ENCODE measurements at places on chromosomes 11 and 22.

DNA sequence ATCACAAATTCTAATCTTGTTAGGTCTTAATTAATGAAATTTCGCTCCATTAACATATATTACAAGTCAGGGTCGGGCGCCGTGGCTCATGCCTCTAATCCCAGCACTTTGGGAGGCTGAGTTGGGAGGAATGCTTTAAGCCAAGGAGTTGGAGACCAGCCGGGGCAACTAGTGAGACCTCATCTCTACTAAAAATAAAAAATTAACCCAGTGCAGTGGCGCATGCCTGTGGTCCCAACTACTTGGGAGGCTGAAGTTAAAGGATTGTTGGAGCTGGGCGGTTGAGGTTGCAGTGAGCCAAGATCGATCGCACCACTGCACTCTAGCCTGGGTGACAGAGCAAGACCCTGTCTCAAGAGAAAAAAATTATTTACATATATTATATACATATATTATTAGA lies 1.9 kb downstream of the TMA7B start:
- no peak for DNase-seq

DNA sequence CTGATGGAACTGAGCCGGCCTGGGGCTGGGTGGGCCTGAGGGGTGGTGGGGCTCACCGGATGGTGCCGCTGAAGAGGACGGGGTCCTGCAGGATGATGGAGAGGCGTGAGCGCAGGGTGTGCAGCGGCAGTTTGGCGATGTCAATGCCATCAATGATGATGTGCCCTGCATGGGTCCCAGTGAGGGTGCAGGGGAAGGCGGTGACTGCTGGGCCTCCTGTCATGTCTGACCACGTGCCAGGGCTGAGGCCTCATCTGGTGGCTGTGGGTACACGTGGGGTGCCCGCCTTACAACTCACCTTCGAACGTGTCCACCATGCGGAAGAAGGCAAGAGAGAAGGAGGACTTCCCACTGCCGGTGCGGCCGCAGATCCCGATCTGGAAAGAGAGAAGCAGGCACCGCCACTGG lies 7.1 kb upstream of the KCNJ11 start:
- no peak for DNase-seq

DNA sequence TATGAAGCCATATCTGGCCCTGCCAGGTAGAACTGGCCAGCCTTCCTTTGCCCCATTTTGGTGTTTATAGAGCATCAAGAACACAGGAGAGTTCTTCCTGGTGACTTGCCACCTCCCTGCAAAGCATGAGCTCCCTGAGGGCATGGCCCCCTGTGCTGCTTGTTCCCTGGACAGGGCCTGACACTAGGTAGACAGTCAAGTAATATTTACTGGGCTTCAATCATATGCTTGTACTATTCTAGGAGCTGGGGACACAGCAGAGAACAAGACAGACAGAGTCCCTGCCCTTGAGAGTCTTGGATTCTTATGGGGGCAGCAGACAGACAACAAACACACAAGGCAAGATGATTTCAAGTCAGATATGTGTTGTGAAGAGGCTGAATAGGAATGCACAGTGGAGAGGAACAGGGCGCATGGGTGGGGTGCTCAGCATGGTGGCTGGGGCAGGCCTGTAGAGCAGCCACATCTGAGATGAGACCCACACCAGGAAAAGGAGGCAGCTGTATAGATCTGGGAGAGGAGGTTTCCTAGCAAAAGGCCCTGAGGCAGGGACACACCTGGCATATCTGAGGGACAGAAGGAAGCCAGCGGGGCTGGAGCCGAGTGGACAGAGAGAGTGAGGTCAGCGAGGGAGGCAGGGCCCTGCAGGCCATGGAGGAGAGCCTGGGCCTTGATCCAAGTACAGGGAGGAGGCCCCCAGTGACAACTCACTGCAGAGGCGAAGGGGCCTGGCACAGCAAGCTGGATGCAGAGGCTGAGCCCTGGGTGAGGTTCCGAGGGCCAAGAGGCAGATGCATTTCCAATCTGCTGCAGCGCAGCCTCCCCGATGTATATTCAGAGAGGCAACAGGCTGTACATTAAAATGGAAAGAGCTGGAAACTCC lies 10.2 kb upstream of the CBX6 start:
- DNase-seq, result no peak

- no peak for DNase-seq
Observed at GRCh38 chr11:16512899-16513241, 156.5 kb upstream of the SOX6 start.

DNA sequence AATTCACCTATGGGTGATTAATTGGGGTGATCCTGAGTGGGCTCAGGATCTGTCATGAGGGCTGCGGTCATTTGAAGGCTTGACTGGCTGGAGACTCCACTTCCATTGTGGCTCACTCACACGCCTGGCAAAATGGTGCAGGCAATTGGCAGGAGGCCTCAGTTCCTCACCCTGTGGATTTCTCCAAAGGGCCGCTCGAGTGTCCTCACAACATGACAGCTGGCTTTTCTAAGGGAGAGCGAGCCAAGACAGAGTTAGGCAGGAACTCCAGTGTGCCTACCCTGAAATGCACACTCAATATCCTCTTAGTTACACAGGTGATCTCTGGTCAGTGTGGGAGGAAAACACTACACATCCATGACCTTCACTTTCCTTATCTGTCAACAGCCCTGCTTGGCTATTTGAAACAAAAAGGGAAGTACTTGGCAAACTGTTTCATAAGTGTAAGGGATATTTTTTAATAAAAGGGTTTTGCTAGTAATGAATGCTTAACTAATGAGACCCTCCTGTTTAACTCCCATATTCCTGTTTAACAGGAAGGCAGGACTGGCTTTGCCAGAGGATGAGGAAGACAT lies 25.7 kb downstream of the OSBP2 start:
- DNase-seq, result no peak

DNA sequence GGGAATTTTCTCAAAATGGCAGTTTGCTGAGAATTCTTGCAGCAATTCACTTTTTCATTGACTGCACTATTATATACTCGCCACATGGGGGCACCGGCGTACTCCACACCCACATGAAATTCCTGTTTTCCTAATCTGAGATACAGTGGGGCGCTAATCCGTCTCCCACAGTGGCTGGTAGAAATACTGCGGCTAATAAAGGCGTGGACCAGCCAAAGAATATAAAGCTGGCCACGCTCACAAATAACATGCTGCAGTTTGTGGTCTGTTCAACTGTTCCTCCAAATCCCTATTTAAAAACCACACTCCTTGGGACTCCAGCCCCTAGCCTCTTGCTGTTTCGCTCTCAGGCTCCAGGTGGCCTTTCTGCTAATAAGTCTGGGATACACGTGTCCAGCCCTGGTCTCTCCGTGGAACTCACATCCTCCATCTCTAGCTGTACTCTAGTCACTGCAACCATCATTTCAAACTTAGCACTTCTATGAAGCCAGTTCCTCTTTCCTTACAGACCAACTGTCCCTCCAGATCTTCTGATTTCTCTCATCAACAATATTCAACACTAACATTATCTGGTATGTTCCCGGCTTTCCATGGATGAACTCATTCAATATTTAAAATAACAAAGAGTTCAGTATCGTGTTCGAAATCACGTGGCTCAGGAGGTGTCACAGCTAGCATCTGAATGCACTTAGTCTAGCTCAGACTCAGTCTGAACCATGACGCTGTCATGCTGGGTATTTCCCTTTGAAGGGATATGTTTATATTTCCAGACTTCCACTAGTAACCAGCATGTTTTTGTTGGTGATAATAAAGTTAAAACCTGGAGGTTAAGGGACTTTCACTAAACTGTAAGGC lies 22.0 kb downstream of the TBRG1 start:
- peak; percentile 44 for DNase-seq
